Left forelimb (tissue), 1 donor: ENCODE measurements at places on chromosomes 4 and X.

DNA sequence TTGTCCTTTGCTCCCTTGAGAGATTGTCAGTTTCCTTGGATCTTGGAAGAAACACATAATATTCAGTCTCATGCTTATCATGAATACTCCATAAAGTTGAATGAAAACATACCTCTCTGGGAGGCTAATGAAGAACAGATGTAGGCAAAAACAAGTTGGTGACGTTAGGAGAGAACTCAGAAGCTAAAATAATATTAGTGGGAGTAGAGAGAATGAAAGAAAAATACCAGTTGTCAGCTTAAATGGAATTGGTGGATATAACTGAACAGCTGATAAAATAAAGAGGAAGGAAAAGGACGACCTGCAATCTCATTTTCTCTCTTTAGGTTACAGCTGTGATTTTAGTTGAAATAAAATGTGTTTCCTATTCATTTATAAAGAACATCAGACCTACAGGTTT, 124.8 kb downstream of the SNCA start:
- no peak for DNase-seq

GRCh38 chr4:129254526-129254925, 158.6 kb downstream of the C4orf33 start:
- DNase-seq: no peak

DNA sequence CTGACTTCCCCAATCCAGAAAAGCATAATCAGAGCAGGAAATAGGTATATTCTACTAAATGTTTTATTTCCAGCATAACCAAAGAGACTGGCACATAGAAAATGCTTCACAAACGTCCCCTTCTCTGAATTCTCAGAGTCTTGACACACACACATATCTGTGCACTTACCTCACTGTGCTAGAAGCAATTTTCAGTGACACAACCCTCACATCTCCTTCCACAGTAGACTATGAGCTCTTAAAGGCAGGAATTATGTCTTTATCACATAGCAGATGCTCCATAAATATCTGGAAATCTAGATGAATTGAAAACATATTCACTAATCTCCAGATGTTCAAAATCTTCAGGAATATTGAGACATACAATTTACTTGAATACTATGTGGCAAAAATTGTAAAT, 5.9 kb downstream of the SOWAHB start:
- no peak for DNase-seq

GRCh38 chrX:112803060-112803459, 37.6 kb downstream of the AMOT start:
- no peak for DNase-seq

- DNase-seq: no peak
These were observed 173.1 kb downstream of the VSIG4 start for GRCh38 chrX:65866773-65867172.

DNA sequence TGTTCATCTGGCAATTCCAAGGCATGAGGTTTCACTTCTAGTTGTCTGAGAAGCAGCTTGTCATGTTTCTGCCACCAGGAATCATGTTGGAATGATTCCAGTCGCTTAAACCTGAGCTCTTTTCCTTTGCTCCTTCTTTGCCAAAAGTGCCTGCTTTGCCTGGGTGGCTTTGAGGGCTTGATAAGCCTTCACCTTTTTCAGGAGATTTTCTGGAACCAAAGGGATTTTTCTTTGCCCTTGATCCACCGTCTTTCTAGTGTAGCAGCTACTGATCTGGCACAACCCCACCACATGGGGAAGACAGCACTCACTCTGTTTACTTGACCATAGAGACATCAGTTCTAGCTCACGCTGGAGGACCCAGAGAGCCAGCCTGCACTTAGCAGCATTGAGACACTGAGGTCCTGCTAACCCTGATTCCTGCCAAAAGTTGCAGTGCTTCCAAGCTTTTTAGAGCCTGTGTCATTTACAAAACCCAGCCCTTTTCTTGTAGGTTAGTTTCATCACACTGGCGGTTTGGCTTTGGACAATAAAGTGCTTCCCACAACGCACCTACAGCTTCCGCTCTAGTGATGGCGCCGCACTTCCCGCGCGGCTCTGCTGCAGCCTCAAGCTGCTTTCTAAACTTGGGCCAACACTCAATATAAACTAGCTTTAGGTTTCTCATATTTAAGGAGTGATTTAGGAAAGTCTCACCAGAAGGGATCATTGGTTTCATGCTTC, 7.3 kb upstream of the CCNI start:
- DNase-seq: no peak

DNA sequence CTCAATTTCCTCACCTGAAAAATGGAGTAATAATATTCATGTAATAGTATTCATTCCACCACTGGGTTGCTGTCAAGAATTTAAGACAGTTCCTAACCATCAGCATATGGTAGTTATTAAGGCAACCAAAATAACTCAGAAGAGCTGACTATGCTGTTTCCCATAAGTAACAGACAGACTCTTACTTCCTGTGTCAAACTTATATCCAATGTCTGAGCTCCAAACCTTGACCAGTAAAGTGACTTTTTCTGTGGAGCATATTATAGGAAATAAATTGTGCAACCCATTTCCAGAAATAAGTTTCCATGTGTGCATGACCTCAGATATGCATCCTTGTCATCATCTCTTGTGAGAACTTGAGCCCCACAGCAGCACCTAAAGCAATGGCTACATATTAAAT, 78.8 kb downstream of the HADH start:
- no peak for DNase-seq

- DNase-seq: no peak
These were observed 6.0 kb upstream of the UBQLN2 start for GRCh38 chrX:56557376-56557929.

DNA sequence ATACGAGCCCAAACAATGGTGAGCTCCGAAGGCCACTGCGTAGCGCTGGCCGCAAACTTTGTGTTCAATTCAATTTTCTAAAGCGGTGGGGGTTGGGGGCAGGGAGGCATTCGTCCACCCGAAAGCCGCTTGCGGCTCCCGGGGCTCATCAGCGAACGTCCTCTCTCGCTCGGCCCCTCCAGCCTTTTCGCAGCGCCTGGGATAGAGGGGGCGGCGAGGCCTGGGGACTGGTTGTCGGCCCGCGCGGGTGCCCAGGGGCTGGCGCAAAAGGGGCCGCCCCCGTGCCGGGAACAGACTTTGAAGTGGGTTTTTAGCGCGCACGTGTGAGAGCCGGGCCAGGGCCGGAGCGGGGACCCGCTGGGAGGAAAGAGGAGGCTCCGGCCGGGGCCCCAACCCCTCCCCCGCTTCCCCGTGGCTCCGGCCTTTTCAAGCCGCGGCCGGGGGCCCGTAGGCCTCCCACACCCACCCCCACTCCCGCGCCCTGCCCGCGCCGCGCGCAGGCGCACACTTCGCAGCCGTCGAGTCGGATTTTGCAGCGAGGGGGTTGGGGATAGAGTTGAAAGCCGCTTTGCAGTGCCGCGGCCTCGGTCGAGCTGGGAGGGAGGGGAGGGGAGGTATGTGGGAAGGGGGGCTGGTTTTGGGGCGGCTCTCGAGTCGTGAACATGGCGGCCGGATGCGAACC, 8.3 kb downstream of the ZIC3 start:
- DNase-seq: no peak

DNA sequence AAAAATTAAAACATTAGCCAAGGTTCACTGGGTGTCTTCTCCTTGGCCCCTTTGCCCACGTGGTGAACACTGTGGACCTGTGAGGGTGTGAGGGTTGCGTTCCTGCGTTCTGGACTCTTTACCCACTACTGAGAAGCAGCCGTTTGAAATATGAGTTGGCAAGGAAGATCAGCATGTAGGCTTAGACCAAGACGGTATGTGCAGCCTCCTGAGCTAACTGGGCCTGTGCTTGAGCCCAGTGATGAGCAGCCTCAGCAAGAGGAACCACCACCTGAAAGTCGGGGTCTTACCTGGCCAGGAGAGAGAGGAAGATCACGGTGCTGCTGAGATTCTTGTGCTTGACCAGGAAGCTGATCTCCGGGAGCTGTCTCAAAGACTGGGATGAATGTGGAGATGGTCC, 19.5 kb downstream of the RGS12 start:
- peak; percentile 11 for DNase-seq

DNA sequence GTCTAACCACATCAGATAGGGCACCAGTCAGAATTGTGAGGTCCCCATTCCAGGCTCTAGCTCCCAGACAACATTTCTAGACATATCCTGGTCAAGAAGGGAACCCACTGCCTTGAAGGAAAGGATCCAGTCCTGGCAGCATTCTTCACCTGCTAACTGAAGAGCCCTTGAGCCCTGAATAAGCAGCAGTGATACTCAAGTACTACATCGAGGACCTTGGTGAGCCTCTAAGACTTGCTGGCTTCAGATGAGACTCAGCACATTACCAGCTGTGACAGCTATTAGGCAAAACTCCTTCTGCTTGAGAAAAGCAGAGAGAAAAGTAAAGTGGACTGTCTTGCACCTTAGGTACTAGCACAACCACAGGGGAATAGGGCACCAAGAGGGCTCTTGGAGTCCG, 205.8 kb upstream of the F9 start:
- no peak for DNase-seq

GRCh38 chr4:117417856-117418255, 332.5 kb upstream of the TRAM1L1 start:
- no peak for DNase-seq

DNA sequence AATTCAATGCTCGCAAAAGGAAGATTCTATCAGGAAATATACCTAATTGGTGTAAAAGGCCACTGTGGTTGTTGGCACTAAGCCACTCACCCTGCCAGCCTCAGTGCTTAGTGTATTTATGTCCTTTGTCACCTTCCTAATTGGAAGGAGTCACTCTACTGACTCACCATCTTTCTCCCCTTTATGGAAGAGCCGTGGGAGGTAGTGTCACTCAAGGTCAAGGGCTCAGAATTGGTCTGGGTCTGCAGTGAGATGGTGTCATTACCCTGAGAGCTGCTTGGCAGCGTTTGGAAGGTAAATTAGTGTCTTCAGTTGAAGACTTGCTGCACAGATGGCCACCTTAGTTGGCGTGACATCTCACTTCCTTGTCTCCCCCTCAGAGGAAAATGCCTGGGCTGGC, 41.7 kb upstream of the CDKN2AIP start:
- DNase-seq: no peak

DNA sequence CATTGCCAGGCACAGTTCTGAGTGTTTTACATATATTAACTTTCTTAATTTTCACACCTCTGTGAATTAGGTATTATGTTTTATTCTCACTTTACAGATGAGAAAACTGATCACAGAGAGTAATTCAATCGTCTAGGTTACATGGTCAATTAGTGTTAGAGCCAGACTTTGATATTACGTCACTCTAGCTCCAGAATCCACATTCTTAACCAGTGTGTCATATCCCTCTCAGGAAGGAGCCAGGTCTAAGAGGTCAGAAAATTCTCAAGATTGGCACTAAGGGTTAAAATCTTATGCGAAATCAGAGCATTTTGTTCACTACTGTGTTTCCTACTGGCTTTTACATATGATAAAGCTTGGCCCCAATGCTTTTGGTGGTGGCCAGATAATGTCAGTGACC, 7.4 kb downstream of the DMP1 start:
- no peak for DNase-seq

- no peak for DNase-seq
These were observed 380.8 kb downstream of the TMA16 start for GRCh38 chr4:163875327-163875726.

- DNase-seq: no peak
These were observed 63.1 kb upstream of the GRPR start for GRCh38 chrX:16060252-16060651.

- no peak for DNase-seq
These were observed 97.1 kb upstream of the NRK start for GRCh38 chrX:105725228-105725627.

- no peak for DNase-seq
These were observed 1067.5 kb downstream of the PCDH7 start for GRCh38 chr4:31787701-31788100.

DNA sequence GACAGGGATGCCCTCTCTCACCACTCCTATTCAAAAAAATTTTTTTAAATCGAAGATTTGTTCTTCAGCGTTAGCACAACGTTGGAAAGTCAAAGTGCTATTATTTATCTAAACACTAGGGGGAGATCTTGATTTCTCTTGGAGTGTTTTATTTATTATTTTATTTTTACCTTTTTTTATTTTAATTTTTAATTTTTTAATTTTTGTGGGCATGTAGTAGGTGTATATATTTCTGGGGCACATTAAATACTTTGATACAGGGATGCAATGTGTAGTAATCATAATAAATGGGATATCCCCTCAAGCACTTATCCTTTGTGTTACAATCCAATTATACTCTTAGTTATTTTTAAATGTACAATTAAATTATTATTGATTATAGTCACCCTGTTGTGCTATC, 37.4 kb upstream of the SLC10A4 start:
- no peak for DNase-seq

GRCh38 chrX:19924285-19924684, 36.9 kb upstream of the SH3KBP1 start:
- DNase-seq: no peak

GRCh38 chr4:117898496-117898895, 135.8 kb upstream of the NDST3 start:
- no peak for DNase-seq

DNA sequence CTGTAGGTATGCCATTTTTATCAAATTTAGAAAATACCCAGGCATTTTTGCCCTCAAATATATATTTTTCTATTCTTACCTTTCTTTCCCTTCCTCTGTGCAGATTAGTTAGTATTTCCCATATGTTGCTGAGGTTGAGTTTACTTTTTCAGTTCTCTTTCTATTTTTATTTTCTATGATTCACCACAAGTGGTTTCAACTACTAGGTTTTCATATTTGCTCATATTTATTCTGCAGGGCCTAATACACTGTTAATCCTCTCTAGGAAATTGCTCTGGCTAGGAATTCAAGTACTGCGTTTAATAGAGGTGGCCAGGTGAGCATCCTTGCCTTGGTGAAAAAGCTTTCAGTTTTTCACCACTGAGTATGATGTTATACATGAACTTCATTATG, 1535.3 kb upstream of the PCDH10 start:
- no peak for DNase-seq

DNA sequence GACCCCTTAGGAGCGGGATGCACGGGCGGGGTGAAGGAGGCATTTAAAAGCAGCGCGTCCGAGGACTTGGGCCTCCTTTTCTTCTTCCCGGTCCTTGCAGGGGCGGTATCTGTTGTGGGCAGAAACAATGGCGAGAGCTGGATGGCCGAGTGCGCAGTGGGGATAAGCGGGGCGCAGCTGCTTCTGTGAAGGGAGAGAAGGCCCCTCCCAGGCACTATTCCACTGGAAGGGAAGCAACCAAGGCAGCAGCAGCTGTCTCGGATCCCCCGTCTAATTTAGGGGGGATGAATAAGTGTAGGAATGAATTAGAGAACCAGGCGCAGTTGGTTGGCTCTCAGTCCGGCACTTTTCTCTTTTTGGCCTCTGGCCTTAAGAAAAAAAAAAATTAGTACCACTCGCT, 995 bp downstream of the SMARCA5 start:
- DNase-seq: peak; percentile 78

DNA sequence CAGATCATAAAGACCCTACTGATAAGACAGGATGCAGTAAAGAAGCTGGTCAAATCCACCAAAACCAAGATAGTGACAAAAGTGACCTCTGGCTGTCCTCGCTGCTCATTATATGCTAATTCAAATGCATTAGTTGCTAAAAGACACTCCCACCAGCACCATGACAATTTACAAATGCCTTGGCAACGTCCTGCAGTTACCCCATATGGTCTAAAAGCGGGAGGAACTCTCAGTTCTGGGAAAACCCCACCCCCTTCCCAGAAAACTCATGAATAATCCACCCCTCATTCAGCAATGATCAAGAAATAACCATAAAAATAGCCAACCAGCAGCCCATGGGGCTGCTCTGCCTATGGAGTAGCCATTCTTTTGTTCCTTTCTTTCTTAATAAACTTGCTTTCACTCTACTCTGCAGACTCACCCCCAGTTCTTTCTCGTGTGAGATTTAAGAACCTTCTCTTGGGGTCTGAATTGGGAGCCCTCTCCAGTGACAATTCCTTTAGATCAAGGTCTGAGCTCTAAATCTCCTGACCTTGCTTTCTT, 217.1 kb upstream of the STS start:
- no peak for DNase-seq
